Tibial artery (tissue), 4 donors: ENCODE measurements at places on chromosomes 7 and 10.

DNA sequence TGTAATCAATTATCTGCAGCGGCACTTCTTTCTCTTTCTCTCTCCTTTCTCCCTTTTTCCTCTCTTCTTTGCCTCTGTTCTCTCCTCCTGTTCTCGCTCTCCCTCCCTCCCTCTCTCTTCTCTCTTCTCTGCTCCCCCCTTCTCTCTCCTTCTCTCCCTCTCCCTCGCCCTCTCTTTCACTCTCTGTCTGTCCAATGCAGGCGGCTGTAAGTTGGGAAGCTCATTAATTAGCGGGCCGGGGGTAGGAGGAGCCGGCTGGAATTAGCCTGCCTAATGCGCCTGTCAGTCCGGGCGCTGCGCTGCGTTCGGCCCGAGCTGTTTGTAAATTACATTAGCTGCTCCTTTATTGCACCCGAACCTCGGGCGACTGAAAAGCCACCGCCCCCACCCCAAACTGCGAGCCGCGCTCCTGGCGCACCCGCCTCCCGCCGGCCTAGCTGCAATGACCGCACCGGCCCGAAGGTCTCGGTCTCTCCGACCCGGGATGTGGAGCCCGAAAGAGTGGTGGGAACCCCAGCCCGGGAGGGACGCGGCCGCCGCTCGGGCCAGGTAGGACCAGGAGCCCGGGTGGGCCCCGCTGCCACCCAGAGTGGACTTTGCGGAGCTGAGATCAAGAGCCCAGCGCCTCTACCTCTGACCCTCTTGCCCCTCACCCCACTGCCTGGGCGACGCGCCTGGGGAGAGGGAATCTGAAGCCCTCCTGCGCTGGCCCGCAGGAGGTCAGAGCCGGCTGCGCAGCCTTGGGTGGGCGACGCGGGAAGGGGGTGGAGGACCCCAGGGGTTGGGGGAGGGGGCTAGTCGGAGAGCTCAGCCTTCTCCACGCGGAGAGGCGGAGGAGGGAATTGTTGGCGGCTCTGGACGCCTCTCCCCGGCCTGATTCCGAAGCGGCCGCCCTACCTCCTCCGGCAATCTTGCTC, at the start of gene LBX1:
TSS of gene LBX1 (minus strand) at position 198 of the 917 bp plus-strand sequence. CDS start 648 bp downstream, outside the sequence.
- H3K27ac ChIP-seq: no peak within 1 kb of the TSS
- peaks cover 11% of the 10 kb centered on the region for H3K27me3 ChIP-seq
- DNase-seq: no peak
- H3K36me3 ChIP-seq: no peaks in the 10 kb centered on the region
- H3K4me1 ChIP-seq: peaks cover 51% of the 10 kb centered on the region

DNA sequence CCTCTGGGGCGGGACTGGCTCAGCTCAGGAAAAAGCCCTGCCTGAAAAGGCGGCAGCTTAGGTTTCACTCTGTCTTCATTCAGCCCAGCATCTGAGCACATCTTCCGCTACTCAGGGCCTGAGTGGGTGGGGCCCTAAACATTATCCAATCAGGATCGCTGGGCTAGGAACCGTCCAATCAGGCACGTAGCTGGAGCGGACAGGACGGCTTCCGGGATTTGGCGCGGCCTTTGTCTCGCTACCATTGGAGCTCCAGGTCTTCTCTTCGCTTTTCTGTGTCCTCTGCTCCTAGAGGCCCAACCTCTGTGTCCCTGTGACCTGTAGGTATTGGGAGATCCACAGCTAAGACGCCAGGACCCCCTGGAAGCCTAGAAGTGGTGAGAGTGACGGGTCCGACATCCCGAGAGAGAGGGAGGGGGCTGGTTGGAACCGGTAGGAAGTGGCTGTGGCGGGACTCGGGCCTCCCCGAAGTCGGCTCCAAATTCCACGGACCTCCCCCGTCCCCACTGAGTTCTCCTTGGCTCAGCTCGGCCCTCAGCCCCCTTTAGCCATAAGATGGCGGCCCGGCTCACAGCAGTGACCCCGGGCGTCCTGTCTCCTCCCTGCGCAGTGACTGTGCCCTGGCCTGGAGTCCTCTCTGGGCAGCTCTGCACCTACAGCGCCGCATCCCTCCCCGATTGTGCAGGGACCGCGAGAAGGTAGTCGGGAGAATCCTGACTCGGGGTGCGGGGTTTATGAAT, 99.1 kb downstream of the ZNF680 start:
- peak overlapping the region; percentile 63 for H3K4me3 ChIP-seq
- peak overlapping the region; percentile 60 for H3K27ac ChIP-seq
- peak; percentile 88 for DNase-seq
- H3K36me3 ChIP-seq: no peaks in the 10 kb centered on the region

- H3K36me3 ChIP-seq: peaks cover 51% of the 10 kb centered on the region
- H3K27me3 ChIP-seq: no peaks in the 10 kb centered on the region
- no peak overlapping the region for H3K4me3 ChIP-seq
- no peak for DNase-seq
These were observed 131.0 kb upstream of the PDLIM1 start for GRCh38 chr10:95421782-95422181.

DNA sequence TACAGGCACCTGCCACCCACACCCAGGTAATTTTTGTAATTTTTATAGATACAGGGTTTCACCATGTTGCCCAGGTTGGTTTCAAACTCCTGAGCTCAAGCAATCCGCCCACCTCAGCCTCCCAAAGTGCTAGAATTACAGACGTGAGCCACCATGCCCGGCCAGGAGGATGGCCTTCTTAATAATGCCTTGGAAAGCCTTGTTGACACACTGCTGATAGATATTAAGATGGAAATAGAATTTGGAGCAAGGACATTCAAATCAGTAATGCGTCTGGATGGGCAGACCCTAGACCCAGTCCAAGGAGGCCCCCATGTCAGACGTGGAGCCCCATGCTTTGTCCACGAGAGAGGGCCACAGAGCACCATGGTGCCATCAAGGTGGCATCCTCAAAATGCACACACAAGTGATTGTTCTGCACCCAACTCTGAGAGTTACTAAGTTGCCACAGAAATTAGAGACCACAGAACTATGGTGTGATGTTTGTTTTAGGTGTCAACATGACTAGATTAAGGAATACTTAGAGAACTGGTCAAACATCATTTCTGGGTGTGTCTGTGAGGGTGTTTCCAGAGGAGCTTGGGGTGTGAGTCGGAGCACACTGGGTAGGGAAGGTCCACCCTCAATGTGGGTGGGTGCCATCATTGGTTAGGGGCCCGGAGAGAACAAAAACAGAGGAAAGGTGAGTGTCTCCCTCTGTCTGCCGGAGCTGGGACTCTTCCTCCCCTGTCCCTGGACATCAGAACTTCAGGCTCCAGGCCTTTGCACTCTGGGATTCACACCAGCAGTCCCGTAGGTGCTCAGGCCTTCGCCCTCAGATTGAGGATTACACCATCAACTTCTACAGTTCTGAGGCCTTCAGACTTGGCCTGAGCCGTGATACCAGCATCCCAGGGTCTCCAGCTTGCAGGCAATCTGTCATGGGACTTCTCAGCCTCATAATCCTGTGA, 34.5 kb downstream of the EBF3 start:
- no peaks in the 10 kb centered on the region for H3K4me1 ChIP-seq
- H3K27me3 ChIP-seq: no peaks in the 10 kb centered on the region
- H3K36me3 ChIP-seq: no peaks in the 10 kb centered on the region
- DNase-seq: no peak

- no peak for DNase-seq
- H3K27ac ChIP-seq: peak overlapping the region; percentile 94
- peaks cover 24% of the 10 kb centered on the region for H3K36me3 ChIP-seq
- no peaks in the 10 kb centered on the region for H3K4me1 ChIP-seq
These were observed 626 bp upstream of the BMS1 start for GRCh38 chr10:42781893-42782445.

GRCh38 chr10:32376771-32377170, 29.8 kb upstream of the EPC1 start:
- no peaks in the 10 kb centered on the region for H3K27me3 ChIP-seq
- DNase-seq: no peak
- peak overlapping the region; percentile 82 for H3K4me3 ChIP-seq
- H3K4me1 ChIP-seq: no peaks in the 10 kb centered on the region
- H3K27ac ChIP-seq: peak overlapping the region; percentile 79

DNA sequence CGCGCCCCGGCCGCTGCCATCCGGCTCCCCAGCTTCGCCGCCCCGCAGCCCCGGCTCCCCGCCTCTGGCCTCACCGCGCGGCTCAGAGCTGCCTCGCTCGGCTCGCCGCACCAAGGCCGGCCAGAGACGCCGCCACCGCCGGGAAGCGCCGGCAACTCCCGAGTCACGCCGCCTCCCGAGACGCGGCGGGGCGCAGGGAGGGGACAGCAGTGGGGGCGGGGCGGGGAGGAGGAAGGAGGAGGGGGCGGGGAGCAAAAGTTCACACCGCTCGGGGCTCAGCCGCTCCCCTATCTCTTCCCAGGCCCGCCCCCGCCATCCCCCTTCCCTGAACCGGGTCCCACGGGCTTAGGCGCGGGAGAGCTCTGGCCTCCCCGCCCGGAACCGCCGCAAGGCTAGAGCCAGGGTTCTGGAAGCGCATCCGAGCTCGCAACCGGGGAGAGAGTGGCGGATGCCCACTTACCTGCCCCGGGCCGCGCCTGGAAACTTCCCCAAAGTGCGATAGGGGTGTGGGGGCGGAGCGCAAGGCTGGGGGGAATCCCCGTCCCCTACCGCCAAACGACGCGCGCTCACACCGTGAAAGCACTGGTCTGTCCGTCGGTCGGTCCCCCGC, 1.0 kb downstream of the CHST15 start:
- H3K4me3 ChIP-seq: peak overlapping the region; percentile 78
- H3K4me1 ChIP-seq: peaks cover 26% of the 10 kb centered on the region
- H3K36me3 ChIP-seq: no peaks in the 10 kb centered on the region
- H3K27me3 ChIP-seq: no peaks in the 10 kb centered on the region

DNA sequence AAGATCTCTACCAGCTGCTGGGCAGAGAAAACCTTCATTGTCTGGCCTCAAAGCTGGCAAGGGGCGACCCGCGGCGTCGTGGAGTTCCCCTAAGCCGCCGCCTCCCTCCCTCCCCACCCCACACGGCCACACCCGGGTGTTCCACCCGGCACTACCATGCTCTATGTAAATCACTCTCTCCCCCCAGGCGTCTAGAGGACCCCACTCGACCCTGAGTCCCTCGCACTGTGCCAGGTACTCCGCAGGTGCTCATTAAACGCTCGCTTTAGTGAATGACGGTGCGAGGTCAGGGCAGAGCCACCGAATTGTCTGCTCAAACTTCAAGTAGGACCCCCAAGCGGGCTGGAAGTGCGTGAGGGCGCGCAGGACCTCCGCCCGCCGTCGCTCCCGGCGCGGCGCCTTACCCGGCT, 628 bp downstream of the PARP12 start:
- DNase-seq: no peak
- H3K27me3 ChIP-seq: no peaks in the 10 kb centered on the region
- H3K4me3 ChIP-seq: peak overlapping the region; percentile 70

GRCh38 chr10:112375721-112376395, 1.9 kb downstream of the ACSL5 start:
- H3K27ac ChIP-seq: peak overlapping the region; percentile 36
- H3K27me3 ChIP-seq: no peaks in the 10 kb centered on the region
- peak overlapping the region; percentile 34 for H3K4me3 ChIP-seq

DNA sequence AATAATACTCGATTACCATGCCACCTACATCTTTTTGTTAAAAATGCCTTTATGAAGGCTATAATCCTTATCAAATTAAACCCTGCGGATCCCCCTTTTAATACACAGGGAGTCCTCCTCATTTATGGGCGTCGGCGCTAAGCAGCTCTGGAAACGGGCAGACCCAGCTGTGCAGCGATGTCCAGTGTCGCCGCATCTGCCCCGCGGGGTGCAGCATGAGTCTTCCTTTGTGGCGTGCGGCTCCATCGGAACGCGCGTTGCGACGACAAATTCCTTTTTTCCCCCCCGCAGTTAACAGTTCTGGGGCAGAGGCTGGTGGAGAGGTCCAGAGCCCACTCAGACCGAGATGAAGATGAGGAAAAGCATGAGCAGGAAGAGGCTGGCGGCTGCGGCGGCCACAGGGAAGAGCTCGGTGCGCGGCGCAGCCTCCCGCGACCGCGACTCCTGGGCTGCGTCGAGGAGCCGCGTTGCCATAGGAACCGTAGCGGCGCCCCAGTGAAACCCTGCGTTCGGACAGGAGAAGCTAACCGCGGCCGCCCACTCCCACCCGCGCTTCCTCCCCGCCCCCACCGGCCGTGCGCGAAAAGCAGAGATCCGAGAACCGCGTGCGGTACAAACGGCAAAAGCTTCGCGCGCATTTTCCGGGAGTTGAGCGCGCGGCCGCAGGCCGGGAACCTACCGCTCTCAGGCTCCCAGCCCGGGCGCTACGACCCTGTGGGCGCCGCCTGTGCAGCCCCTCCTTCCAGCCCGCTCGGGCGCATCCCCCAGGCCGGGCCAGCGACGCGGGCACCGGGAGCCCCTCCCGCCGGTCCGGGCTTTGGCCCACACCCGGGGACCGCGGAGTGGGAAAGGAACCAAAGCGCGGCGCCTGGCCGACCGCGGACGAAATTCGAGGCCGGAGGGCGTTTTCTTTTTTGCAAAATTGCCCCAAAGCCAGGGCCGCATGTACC, 130.6 kb downstream of the SPAG6 start:
- no peak overlapping the region for H3K27ac ChIP-seq
- H3K36me3 ChIP-seq: no peaks in the 10 kb centered on the region
- H3K4me1 ChIP-seq: no peaks in the 10 kb centered on the region
- H3K4me3 ChIP-seq: peak overlapping the region; percentile 48

DNA sequence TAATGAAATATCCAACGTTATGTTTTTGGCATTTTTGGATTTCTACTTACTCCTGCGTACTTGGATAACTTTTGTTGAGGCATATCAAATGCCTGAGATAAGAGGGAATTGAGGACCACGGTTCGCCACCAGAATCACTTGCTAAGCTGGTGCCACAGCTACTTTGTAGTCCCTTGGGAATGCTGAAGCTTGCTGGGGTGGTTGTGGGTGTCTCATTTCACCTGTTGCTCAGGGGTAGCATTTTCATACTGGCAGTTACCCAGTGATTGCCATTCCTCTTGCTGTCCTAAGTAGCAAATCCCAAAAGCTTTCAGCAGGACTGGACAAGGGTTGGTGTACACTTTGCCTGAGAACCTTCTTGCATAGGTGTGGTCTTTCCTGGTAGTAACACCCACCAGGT, 75.2 kb downstream of the CREB5 start:
- H3K27me3 ChIP-seq: no peaks in the 10 kb centered on the region
- H3K4me3 ChIP-seq: no peak overlapping the region
- H3K4me1 ChIP-seq: no peaks in the 10 kb centered on the region
- H3K36me3 ChIP-seq: no peaks in the 10 kb centered on the region
- no peak overlapping the region for H3K27ac ChIP-seq
- no peak for DNase-seq

GRCh38 chr10:113920875-113921274, 66.4 kb downstream of the NHLRC2 start:
- H3K27ac ChIP-seq: no peak overlapping the region
- H3K4me3 ChIP-seq: no peak overlapping the region
- peaks cover 6% of the 10 kb centered on the region for H3K4me1 ChIP-seq
- no peaks in the 10 kb centered on the region for H3K36me3 ChIP-seq

DNA sequence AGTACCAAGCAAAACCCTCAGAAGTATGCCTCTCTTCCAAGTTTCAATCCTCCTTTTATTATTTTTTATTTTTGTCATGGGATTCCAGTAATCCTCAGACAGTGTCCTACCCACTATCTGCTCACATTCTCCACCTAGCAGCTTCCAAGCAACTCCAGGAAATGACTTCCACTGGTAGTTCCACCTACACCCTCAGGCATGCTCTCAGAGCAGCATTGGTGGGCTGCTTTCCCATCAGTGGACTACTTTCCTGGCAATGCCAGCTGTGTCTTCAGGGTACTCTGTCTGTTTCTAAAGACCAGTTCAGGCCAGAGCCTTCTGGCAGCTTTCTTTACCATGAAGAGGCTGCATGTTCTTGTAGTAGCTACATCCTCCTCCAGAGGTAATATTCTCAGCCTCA, 244.0 kb downstream of the HGF start:
- H3K4me1 ChIP-seq: no peaks in the 10 kb centered on the region
- no peak overlapping the region for H3K4me3 ChIP-seq
- no peaks in the 10 kb centered on the region for H3K36me3 ChIP-seq
- no peak for DNase-seq
- no peaks in the 10 kb centered on the region for H3K27me3 ChIP-seq

- no peak for DNase-seq
- no peaks in the 10 kb centered on the region for H3K27me3 ChIP-seq
- no peaks in the 10 kb centered on the region for H3K36me3 ChIP-seq
- no peak overlapping the region for H3K4me3 ChIP-seq
These were observed 110.3 kb downstream of the SLIT1 start for GRCh38 chr10:97075421-97075820.
